ENCODE measurements at places on chromosomes 1 and 21. TPM values are rescaled to one million over a fixed set of nuclear protein-coding genes. Genes with fewer than 3 reads are reported as not detected.
A peak's percentile ranks its signal among the peaks of the same experiment; 100 is the strongest.

Gene FTCD
- 1.1 TPM for total RNA-seq

Gene PTPN22
- total RNA-seq = 53.5 TPM

- DNase-seq = peak; percentile 27
These were observed 43.3 kb downstream of the LRRC53 start for GRCh38 chr1:74468982-74469603.

- no peak for DNase-seq
These were observed 11.4 kb downstream of the ZBTB48 start for GRCh38 chr1:6591222-6591621.

GRCh38 chr1:223003549-223003948 lies 139.5 kb downstream of the TLR5 start:
- no peak for DNase-seq

- DNase-seq = no peak
These were observed 34.1 kb upstream of the GPR153 start for GRCh38 chr1:6294890-6295556.

DNA sequence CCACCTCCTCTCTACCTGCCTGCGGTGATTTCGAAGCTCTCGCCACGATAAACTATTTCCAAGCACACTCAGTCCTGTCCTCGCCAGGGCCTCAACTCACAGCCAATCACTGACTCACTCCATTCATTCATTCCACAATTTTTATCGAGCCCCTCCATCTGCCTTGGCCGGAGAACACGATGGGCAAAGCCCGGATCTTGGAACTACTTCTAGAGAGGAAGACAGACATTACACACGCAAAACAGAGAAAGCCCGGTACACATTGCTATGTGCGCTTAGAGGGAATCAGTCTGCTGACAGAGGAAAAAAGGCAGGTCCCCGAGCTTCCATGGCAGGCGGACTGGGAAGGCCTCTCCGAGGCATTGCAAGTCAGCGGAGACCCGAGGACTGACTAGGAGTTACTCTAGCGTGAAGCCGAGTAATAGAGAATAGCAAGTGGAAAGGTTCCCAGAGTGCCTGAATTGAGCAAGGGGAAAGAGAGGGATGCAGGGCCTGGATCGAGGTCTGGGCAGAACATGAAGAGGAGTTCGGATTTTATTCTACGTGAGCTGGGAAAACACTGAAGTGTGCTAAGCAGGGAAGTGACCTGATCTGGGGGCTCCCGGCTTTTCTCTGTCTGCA lies 54.2 kb upstream of the DNAJC6 start:
- no peak for DNase-seq

Data from OCI-LY7 (cell line).